NAMALWA (cell line): ENCODE measurements at places on chromosomes 11 and 22.

GRCh38 chr11:7619322-7619721, 54.0 kb downstream of the CYB5R2 start:
- DNase-seq: no peak

GRCh38 chr11:132237781-132238180, 867.4 kb downstream of the NTM start:
- no peak for DNase-seq

DNA sequence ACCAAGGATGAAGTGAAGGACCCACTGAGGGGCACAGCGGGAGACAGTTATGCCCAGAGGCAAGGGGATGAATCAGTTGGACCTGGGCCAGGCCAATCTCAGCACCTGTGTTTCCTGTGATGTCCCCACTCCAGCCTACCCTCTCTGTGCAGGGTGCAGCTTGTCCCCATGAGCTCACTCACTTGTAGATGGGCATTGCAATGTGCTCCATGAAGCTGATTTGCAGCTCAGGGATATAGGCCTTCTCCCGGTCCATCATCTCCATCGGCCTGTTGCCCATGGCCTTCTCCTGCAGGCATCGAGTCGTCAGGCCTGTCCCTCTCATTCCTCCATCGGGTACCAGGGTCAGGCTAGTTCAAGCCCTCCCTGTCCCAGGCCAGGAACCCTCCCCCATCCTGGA, 96.2 kb downstream of the PDE2A start:
- DNase-seq: no peak

DNA sequence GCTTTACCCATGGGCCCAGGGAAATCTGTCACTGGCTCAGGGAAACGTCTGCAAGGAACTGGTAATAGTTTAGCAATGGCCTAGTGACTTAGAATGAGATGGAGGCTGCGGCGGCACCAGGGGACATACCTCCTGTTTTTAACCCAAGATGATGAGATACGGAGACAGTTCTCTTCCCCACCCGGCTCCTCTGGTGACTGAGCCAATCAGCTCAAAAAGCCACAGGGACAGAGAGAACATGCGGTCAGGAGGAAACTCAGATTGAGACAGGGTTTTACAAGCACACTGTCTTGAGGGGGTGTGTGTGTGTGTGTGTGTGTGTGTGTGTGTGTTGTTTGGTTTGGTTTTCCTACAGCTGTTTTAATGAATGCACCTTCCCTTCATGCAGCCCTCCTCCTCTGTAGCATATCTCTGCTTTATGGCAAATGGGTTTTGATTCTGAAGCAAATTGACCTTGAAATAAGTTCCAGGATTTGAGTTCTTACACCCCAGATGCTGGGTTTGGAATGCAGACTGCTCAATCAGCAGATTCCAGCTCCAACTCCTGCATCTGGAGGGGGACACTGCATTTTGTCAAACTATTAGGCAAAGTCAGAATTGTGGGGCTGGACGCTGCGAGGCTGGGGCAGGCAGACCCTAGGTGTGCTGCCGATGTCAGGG, 246.2 kb downstream of the NTM start:
- DNase-seq: no peak

DNA sequence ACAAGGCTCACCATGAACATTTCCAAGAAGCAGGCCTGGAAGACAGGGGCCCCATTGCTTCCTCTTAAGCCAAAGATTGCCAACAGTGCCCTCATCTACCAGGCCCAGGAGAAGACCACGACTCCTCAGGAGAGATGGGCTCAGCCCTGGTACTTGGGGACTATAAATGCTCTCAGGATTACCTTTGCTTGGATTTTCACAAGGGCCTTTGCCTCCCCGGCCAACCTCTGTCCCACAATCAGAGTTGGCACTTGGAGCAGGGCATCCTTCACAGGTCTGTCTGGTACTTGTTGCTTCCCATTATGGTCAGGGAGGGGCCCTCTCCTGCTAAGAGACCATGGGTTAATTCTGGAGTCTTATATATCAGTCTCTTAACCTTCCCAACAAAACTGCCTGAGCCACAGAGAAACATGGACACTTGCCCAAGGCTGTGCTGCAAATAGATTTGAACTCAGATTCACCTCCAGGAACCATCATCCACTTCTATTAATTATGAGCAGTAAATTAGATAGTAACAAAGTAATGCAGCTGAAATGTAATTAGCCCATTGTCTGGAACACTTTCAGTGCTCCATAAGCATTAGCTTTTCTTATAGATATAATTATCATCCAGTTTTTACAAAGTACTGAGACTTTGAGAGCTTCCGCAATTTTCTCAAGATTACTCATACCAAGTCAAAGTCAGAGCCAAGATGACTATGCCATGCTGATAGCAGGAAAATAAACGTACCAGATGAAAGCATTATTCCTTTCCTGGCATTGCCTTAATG, 33.5 kb downstream of the POU2AF3 start:
- DNase-seq: no peak

DNA sequence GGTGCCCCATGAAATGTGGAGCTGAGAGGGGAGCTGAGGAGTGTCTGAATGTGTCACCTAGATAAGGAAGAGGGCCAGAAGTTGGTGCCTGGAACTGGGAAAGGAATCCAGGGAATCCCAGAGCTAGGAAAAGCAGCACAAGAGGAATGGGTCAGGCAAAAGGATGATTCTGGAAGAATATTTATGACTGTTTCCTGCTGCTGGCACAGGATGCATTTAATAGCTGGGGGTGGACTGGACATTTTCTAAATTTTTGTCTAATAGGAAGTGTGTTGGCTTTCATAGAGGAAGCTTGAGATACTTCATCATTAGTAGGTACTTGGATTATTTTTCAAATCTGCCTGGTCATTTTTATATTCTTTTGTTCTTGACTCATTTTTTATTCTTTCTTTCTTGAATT, 17.4 kb upstream of the MRGPRX2 start:
- DNase-seq: no peak

GRCh38 chr22:37818409-37819104, 4.6 kb upstream of the GALR3 start:
- no peak for DNase-seq

GRCh38 chr11:95283146-95283545, 52.1 kb upstream of the SESN3 start:
- no peak for DNase-seq

GRCh38 chr11:85758026-85758425, 52.9 kb downstream of the SYTL2 start:
- no peak for DNase-seq

- no peak for DNase-seq
Measured at GRCh38 chr22:18136563-18137320, 13.2 kb upstream of the USP18 start.

- DNase-seq: no peak
Measured at GRCh38 chr11:5037926-5038325, 8.4 kb upstream of the OR52J3 start.

GRCh38 chr11:20088397-20089225, 71.7 kb downstream of the DBX1 start:
- DNase-seq: no peak

GRCh38 chr11:72972496-72973128, 158.4 kb downstream of the ATG16L2 start:
- no peak for DNase-seq

DNA sequence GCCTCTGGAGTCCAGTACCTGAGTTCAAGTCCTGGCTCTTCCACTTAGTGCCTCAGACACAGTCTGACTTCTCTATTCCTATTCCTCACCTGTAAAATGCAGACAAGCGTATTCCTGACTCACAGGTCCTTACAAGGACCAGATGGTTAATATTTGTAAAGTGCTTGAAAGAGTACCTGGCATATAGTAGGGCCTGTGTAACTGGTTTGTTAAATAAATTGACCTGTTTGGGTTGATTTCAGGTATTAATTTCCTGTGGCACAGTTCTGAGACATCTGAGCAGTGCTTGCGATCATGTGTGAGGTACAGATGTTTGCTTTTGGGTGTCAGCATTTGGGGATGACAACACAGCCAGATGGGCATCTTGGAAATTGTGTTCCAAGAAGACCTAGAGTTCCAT, 127.5 kb downstream of the APIP start:
- DNase-seq: no peak

DNA sequence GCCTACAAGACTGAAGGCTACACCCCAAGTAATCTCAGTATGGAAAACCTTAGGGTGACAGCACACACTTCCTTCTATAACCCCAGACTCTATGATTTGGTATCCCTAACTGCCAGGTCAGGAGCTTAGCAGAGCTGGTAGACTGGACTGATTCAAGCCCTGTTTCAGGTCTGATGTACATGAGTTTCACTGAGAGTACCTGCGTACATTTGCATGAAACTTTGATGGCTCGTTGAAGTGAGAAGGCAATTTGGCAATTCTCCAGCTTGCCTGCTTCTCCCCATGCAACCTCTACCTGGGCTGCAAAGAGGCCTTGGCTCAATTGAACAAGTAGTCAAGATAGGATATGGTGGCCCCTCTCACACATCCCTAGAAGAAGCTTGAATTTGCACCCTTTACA, 10.2 kb downstream of the FIBIN start:
- DNase-seq: no peak

DNA sequence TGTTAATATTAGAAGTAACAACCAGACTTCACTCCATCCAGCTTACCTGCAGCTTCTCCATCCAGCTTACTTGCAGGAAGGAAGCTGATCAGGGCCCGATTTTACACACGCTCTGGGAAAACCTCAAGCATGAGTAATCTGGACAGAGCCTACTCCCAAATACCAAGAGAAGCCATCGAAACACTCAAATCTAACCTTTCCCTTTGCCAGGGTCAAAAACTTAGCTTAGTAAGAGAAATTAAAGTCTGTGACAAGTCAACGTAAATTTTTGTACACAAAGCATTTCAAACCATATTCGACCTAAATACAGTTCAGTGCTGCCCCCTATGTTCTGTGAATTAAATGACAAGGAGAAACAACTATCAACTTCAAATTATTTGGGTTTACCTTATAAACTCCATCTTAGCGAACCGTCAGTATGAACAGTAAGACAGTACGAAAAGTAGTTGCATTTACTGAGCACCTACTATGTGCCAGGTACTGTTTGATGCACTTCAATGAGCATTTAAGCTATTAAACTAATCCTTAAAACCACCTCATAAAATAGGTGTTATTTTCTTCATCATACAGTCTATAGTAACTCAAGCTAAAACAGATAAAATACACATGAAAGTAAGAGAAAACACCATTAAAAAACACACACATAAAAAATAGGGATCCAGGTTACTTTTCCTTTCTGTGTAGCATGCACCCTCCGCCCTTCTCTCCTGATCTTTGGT, 36.9 kb downstream of the ARFGAP3 start:
- peak; percentile 67 for DNase-seq

GRCh38 chr11:73972187-73972586, 10.5 kb downstream of the UCP2 start:
- peak; percentile 33 for DNase-seq

DNA sequence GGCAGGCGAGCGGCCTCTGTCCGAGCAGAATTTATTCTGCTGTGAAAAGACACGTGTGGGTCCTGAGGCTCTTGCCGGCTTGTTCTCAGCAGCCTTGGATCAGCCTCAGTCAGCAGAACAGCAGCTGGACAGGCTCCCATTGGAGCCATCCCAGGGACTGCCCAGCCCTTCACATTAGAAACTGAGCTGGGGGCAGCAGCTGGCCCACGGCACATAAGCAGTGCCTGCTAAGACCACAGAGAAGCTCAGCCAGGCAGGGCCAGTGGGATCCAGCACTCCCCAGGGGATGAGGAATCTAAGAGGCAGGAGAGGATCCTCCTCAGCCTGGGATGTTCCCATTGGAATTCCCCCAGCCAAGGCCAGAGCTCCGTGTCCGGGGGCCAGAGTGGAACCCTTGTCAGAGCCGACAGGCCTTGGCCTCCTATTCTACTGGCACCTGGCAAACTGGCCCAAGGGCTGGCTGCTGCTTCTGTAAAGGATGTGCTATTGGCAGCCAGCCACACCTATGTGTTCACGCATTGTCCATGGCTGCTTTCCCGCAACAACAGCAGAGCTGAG, 18.2 kb downstream of the RTN4R start:
- no peak for DNase-seq

GRCh38 chr11:31477528-31478222, 31.7 kb downstream of the IMMP1L start:
- no peak for DNase-seq

DNA sequence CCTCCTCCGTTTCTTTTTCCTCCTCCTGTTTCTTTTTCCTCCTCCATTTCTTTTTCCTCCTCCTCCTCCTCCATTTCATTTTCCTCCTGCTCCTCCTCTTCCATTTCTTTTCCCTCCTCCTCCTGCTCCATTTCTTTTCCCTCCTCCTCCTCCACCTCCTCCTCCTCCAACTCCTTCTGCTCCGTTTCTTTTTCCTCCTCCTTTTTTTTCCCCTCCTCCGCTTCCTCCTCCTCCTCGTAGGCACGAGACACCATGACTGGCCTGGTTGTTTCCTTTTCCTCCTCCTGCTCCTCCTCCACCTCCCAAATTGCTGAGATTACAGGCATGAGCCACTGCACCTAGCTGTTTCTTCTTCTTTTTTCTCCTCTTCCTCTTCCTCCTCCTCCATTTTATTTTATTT, 25.6 kb upstream of the DRICH1 start:
- DNase-seq: no peak

- DNase-seq: no peak
Measured at GRCh38 chr11:48052183-48053044, 72.1 kb downstream of the PTPRJ start.

- peak; percentile 66 for DNase-seq
Measured at GRCh38 chr11:126355324-126355925, at the start of gene ST3GAL4. TSS of gene ST3GAL4 (plus strand) at chr11:126355686. CDS start at chr11:126406156, 50,470 bp downstream.

GRCh38 chr22:45890351-45890635, 86.7 kb downstream of the WNT7B start:
- DNase-seq: no peak

DNA sequence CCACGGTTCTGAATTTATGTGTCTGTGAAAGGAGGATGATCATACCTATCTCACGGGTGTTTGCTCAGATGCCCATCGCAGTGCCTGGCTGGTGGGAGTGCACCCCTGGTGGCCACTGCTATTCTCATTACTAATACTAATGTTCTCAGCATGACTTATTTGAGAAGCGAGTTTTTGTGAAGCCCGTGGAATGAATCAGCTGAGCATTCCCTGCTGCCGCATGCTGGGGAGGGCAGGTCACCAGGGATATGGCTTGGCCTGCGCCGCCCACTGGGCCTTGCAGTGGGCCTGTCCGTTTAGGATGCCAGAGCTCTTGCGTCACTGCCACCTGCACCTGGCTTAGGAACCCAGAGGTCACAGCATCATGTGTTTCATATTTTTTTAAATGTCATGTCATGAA, 16.9 kb downstream of the CTTN start:
- no peak for DNase-seq

DNA sequence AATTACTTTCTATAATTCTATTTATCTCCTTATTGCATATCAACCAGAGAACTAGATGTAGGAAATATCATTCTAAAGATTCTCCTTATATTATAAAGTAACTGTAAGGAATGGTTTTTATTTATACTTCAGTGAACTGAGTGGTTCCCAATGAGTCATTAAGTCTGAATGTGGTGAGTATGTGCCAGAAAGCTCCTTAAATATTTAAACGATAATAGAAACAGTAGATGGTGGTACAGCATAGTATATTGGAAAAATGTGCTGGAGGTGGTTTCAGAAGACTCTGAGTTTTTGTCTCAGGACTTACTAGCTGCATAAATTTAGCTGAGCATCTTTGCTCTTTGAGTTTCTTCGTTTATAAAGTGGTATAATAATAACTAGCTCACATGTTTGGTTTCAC, 653.5 kb downstream of the FAM181B start:
- DNase-seq: no peak

GRCh38 chr22:49765951-49766350, 61.7 kb downstream of the BRD1 start:
- no peak for DNase-seq
